ENCODE measurements at places on chromosomes 1 and 21.

- DNase-seq, result no peak
Measured at GRCh38 chr1:40855513-40855912, 6.7 kb downstream of the CITED4 start.

- DNase-seq, result no peak
Measured at GRCh38 chr1:165352442-165353293, 3.8 kb downstream of the LMX1A start.

DNA sequence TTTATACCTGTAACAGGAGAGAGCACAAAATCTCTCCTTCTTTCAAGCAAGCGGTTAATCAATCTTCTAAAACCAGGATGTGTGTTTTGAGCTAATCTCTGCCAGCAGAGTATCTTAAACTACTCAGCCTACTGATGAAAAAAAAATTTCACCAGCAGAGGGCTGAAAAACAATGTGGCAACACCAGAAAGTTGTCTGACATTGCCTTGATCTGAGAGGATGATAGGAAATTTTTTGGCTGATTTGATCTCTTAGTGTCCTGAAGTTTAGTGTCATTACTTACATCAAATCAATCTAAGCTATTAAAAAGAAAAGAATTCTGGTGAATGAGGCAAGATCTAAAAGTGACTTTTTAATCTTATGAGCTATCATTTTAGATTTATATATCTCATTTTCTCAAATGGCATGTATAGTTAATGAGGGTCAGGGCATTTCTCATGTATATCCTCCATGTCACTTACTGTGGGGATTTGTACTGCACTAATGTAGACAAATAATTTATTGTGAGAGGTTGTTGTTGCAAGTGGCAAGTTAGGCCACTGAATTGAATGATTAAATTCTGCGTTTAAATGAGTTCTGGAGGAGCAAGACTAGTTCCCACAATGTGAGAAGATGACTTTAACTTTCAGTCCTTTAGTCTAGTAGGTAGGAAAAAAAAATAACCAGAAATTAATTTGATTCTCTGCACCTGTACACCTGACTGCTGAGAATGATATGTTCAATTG, 10.9 kb downstream of the ADAMTS1 start:
- no peak for DNase-seq

GRCh38 chr1:205286335-205286950, 35.1 kb downstream of the NUAK2 start:
- peak; percentile 36 for DNase-seq

GRCh38 chr1:222709700-222710153, 2.6 kb downstream of the AIDA start:
- no peak for DNase-seq

GRCh38 chr1:160454371-160455152, 54.2 kb downstream of the VANGL2 start:
- no peak for DNase-seq

GRCh38 chr1:153355445-153356071, 2.1 kb upstream of the S100A9 start:
- DNase-seq, result no peak

DNA sequence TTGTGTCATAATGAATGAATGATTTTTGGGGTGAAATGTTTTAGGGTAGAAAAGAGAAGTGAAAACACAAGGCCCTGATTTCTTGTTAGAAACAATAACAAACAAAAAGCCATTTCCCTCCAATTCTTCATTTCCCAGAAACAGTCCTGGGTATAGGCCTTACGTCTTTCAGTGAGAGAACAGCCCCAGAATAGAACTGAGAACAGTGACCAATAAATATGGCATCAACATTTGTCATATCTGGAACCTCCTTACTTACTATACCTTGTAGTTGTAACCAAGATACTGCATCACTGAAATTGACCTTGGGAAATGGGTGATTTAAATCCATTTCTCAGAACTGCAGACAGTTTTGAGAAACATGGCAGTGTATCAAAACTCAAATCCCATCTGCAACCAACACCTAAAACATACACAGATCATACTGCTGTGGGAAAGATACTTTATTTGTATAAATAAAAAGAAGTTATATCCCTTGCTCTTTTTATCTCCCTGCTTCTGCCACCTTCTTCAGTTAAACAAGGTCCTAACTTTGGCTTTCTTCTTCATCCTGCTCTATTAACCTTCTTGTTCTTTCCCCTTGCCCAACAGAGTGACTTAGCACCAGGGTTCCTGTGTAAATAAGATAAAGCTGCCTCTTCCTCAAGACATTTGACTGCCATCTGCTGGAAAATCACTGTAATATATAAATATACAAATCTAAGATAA, 19.5 kb downstream of the XKR8 start:
- DNase-seq, result no peak

DNA sequence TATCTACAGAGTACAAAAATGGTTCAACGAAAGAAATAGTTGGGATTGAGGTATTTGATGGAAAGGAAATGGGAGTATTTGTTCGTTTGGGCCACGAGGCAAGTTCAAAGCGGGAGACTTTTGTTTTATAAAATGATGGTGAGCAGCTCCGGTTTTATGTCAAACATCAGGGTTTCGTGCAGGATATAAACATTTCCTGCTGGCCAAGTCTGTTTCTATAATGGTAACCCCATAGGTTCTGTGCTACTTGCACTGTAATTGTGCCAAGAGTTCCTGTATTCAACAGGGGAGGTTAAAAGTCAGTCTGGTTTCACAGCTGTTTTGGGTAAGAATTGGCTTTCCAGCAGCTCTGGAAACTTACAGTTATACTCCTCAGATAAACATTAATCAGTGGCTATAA, 290.3 kb upstream of the NRIP1 start:
- no peak for DNase-seq

- no peak for DNase-seq
Measured at GRCh38 chr1:180964595-180964994, 51.9 kb downstream of the KIAA1614 start.

DNA sequence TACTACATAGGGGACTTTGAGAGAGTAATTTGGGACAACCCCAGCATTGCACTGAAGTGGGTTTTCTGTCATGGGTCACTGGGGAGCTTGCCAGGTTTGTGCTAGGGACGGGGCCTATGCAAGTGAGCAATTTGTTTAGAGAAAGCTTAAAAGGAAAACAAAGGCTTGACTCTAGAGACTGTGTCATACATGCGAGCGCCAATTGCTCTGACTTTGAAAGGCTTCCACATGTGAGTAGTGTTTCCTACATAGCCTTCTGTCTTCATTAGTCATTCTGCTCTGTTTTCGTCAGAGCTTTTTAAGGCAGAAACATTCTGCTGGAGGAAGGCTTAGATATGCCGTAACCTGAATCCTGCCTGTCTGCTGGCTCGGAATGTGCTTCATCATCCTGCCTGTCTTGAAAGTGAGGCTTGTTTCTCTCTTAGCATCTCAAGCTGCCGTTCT, 28.4 kb downstream of the TRIM45 start:
- DNase-seq, result no peak

- DNase-seq, result no peak
Measured at GRCh38 chr1:46098027-46098712, 34.3 kb downstream of the PIK3R3 start.

DNA sequence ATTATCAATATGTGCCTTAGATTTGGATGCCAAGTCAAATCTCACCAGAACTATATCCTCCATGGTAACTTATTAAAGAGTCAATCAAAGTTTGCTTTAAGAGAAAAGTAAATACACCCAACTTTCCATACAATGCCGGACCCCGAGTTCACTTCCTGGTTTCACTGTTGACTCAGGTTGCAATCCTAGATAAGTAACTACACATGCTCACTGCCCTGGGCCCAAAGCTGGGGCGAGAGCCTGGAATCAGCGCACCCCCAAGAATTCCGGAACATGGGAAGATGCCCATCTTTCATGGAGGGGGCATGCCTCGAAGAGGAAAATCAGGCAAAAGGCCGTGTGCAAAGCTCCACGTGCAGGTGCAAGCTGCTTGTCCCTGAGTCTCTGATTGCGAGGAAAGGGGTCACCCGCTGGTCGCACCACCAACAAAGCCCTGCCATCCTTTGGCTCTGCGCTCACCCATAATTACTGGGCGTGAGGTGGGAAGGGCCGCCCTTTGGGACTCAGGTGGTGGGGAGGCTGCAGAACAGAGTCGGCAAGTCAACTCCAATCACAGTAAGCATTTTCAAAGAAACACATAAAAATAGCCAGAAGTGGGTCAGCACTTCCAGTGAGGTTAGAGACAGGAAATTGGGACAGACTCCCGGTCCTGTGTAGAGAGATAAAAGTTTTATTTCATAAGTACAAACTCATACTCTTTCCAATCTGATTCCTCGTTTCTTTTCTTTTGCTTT, 167.7 kb downstream of the TOMM20 start:
- DNase-seq, result no peak

DNA sequence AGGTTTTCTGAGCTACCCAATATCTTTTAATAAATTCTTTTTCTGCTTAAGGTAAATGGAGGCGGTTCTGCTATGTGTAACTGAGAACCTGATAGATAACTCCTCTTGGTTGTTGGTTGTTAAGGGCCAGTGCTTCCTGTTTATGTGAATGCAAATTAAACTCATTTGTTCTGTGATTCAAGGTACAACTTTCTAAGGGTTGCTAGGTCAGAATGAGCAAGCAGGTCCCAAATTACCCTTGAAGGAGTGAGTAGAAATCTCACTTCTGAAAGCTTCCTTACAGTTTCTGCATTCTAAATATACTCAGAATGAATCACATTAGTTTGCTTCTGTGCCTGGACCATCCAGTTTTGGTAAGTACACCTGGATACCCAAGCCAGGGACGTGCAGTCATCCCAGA, 15.5 kb upstream of the FAM78B start:
- no peak for DNase-seq

DNA sequence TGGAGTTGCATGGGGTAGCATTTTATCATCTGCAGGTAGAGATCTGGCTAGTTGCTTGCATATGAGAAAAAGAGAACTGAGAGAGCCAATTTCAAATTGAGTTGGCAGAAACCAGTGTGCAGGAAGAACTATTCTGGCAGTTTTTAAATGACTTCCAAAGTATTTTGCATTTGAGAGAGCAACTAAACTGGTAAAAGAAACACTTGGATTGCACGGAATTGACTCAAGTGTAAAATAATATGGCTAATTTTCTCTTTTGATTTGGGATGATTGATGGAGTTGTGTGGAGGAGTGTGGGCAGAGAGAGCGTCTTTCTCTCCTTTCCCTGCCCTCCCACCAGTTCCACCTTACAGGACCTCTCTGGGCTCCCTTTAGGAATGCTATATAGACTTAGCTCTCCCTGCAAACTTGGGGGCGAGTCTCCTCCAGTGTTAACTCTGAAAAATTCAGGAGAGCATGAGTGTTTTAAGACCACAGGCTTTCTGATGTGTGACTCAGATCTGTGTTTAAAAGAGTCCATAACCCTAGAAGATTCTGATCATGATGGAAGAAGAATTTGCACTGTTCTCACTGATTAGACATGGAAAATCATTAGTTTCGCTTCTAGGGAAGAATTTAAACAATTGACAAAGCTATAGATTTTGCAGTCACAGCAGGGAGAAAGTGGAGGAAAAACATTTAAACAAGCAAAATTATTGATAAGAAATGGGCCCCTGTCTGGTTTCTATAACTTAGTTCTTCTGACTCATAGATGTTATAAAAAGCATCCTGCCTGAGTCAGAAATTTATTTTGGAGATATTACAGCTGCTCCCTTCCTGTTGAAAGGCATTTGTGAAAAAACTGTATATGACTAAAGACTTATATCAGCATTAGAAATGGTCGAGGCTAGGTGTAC, 24.9 kb upstream of the CTBS start:
- DNase-seq, result no peak

GRCh38 chr1:208446271-208446691, 202.1 kb upstream of the PLXNA2 start:
- no peak for DNase-seq

DNA sequence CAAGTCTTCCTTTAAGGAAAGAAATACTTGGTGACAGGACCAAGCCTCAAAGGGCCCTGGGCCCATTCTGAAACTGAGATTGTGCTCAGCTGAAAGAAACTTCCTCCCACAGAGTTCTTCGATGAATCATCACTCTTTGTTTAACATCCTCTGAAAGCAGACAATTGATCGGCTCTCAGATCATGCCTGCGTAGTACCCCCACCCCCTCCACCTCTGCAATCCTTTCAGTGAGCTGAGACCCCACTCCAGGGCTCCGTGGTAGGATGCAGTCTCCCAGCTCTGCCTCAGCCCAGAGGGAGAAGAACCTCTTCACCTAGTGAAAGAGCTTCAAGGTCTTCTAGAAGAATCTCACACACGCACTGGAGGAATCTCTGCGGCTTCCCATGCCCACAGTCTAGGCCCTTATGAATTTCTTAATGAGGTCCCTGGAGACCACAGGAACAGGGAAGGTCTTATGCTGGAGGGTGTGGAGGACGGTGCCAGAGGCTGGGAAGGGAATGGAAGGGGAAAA, 104.9 kb upstream of the SOD1 start:
- no peak for DNase-seq

GRCh38 chr1:69175053-69175452, 392.7 kb upstream of the LRRC7 start:
- DNase-seq, result no peak

- no peak for DNase-seq
Measured at GRCh38 chr1:182611787-182612186, 7.6 kb upstream of the RGS16 start.

GRCh38 chr21:43294194-43294902, 125.5 kb downstream of the CRYAA start:
- DNase-seq, result no peak

DNA sequence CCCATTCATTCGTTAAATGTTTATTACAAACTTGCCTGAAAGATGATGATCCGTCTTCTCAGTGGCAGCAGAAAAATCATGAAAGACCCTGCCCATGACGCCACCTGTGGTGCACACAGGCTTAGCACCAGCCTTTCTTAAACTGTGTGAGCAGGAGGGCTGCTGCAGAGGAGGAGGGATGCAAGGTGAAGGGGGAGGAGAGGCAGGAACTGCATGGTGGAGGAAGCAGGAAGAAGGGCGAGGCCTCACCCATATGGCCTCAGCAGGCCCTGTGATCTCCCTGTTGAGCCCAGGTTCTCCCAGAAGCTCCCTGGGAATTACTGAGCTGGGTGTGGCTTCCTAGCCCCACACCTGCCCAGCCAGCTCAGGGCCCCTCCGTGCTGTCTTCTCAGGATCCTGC, 25.0 kb upstream of the RD3 start:
- DNase-seq, result no peak

DNA sequence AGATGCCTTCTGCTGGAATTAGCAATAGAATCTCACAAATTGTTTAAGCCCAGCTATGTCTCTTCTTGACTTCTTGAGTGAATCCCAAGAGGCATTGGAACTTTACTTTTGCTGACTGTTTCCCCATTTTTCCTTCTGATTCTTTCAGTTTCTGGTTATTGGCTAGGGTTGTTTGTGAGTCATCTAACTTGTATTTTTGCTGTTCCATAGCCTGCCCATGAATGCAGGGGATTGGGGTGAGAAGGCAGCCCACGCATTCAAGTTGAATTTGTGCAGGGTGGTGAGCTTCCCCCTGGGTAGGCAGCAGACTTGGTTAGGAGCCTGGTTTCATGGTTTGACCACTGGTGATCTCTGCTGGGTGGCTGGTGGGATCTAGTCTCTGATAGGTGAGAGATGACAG, 10.4 kb upstream of the KLF17 start:
- DNase-seq, result no peak

- no peak for DNase-seq
Measured at GRCh38 chr21:39454949-39455668, 3.3 kb downstream of the SH3BGR start.

DNA sequence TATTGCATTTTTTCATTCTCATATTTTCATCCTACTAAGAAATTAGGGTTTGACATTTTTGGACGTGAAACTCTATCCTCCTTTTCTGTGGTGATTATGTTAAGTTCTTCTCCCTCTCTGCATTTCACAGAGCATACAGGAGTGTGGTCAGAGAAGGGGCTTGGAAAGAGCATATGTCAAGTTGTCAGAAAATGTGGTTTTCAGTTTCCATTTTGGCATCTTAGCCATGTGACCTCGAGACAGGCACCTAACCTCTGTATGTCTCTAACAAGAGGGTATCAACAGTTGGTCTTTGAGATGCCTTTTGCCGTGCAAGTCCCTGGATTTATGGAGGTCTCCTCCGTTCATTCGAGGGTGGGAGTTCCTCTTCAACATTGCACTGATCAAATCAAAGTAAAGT, 140.7 kb downstream of the CYYR1 start:
- no peak for DNase-seq

All from stimulated activated CD8-positive, alpha-beta memory T cell treated with anti-CD3 and anti-CD28 coated beads, Interleukin-7, amount 100 ng/mL, for 1 hour (primary cell).